ENCODE measurements at places on chromosomes 11 and 22.

DNA sequence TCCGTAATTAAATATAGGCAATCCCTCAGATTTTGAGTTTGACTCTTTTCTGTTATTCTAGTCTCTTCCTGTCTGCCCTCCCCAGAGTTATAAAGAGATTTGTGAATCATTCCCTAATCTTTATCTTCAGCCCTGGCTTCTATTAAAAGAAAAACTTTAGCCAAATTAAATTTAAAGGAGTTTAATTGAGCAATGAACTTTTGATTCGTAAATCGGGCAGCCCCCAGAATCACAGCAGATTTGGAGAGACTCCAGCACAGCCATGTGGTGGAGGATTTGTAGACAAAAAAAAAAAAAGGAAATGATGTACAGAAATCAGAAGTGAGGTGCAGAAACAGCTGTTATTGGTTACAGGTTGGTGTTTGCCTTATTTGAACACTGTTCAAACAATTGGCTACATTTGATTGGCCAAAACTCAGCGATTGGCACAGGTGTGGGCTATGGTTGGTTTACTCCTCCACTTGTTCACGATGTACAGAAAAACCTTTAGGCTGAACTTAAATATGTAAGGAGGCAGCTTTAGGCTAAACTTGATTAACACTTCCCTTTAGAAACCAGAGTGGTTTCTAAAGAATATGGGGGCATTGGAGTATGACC lies 2.3 kb upstream of the ALKBH8 start:
- DNase-seq, result no peak

DNA sequence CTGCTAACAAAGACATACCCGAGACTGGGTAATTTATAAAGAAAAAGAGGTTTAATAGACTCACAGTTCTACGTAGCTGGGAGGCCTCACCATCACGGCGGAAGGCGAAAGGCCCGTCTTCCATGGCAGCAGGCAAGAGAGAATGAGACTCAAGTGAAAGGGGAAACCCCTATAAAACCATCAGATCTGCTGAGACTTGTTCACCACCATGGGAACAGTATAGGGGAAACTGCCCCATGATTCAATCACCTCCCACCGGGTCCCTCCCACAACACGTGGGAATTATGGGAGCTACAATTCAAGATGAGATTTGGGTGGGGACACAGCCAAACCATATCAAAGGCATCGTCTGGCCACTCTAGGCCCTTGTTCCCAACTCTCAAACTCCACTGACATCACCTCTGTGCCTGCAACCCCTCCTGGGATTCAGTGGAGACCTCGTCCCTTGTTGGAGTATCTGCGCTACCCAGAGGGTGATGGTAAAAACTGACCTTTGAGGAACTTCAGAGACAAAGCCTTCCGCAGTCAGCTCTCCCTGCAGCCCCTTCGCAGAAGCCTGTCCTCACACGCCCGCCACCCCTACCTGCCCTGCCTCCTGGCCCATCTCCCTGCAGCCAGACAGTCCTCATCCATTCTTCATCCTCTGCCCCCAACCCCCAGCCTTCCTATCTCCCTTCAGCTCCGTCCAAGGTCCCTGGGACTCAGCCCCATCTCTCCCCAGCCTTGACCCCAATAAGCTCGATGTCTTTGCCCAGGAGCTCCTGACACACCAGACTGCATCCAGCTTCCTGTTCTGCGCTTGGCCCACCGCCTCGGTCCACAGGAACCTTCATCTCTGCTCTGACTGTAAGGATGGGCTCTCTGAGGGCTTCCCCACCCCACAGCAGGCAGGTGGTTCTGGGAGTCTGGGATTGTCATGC lies 15.8 kb downstream of the CCND1 start:
- no peak for DNase-seq

DNA sequence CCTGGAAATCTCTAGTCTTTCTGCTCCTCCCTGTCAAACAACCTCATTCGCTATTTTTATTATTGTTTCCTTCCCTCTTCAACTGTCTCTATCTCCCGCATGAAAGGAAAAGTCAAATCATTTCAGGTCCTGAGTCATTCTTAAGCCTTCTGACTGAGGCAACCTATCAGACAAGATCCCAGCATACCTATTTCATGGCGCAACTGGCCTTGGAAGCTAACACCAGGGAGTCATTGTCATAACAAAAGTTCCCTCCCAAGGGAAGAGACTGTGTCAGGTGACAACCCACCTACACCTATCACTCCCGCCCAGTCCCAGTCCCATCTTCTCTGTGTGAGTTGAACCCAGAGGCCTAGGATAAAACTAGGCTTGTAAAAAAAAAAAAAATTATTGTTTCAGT lies 10.2 kb upstream of the ARHGAP42 start:
- no peak for DNase-seq

DNA sequence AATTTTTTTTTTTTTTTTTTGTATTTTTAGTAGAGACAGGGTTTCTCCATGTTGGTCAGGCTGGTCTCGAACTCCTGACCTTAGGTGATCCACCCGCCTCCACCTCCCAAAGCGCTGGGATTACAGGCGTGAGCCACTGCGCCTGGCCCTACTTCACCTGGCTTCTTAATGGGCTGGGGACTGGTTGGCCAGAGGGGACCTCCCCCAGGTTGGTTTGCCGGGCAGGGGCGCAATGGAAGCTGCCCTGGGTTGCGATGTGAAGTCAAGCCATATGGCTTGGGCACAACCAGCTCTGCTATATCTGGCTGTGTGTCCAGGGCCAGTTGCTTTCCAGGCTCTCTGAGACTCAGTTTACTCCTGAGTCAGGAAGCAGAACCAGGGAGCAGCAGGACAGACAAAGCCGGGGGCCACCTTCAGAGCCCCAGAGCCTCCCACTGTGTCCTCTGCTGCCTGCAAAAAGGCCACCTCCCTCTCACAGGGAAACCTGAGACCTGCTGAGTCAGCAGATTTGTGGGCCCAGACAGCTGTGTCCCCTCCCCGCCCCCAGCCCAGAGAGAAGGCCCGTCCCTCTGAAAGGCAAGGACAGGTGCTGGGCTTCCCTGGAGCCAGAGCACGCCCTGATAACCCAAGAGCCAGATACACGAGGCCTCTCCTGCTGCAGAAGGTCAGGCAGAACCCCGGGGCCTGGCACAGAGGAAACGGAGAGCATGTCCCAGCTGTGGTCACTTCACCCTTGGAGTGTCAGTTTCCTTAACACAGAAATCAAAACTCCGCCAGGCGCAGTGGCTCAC lies 29.2 kb upstream of the DAGLA start:
- DNase-seq, result no peak

DNA sequence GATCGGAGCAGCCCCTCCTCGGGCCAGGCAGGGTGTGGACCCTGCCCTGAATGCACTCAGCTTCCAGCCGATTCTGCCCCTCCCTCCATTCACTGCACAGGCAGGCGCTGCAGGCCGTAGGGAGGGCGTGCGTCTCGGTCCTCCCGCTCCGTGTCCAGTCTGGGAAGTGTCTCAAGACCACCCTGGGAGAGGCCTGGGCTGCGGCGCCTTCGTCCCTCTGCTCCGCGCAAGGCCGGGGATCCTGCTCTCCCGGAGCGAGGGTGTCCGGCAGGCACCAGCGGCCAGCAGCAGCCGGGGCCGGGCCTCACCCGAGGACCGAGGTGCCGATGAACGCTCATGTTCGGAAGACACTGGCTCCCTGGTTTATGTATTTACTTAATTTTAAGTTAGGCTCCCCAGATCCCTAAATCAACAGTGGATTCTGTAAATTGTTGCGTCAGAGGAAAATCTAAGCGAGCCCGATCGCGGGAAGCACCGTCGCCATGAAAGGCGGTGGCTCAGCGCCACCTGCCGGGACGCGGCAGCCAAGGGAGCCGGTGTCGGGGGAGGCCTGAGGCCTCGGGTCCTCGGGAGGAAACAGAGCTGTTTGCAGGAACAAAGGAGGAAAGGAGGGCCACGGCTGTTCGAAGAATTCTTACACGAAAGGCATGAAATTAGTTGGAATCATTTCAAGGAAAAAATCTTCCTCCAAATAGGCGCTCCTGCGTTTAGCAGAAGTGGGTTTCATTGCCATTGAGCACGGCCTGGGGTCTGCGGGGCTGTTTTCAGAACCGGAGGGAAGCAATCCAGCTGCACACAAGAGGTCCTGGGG lies 195.3 kb downstream of the BRD1 start:
- DNase-seq, result no peak

DNA sequence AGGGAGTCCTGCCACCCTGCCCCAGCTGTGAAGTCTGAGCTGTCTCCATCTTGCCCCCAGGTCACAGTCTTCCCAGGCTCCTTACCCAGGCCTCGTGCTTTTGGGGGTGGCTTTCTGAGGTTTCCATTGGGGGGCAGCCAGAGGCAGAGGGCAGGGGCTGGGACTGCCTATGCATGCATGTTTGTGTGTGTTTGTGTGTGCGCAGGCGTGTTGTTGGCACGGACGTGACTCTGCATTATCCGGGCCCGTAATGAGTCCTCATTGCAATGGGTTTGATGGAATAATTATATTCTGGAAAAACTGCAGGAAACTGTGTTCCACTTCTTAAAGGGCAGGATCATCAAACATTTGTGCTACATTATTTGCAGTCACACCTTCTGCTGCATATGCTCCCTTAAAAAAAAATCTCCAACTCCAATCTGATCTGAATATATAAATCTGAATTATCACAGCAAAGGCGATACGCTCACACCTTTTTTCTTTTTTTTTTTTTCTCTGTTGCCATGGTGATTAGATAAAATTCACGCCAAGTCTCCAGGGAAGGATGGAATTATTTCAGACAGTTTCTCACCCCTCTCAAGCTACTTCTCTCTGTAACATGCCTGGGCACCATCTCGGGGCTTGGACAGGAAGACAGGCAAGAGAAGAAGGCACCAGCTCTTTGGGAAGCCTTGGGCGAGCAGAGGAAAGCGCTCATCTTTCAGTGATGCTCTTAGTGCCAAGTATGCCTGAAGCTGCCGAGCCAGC lies 45.9 kb downstream of the DSCAML1 start:
- no peak for DNase-seq

DNA sequence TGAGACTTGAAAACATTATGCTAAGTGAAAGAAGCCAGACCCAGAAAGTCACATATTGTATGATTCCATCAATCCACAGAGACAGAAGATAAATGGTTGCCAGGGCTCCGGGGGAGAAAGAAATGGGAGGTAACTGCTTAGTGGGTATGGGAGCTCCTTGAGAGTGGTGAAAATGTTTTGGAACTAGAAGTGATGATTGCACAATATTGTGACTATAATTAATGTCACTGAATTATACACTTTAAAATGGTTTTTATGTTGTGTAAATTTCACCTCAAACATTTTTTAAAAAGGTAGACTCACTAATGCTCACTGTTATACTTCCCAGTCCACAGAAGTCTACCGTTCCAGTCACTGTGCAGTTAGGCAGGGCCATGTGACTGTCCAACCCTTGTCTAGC lies 32.2 kb upstream of the AKIP1 start:
- no peak for DNase-seq

GRCh38 chr22:50445880-50446707 lies 28.7 kb downstream of the SBF1 start:
- DNase-seq, result no peak

DNA sequence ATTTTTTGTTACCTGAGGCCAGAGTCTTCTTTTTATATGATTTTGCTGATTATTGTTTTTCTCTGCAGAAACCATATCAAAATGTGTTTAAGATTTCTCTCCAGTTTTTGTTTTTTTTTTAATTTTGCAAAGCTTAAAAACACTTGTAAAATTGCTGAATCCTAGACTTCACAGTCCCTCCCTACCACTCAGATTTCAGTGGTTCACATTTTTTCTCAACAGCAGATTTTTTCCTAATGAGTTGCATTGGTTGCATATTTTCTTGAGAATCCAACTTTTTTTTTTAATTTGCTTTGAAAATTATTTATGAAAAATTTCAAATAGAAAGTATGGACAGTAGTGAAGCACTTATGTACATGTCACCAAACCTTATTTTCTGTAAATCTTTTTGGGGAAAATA lies 5.8 kb downstream of the ARL14EP start:
- no peak for DNase-seq

DNA sequence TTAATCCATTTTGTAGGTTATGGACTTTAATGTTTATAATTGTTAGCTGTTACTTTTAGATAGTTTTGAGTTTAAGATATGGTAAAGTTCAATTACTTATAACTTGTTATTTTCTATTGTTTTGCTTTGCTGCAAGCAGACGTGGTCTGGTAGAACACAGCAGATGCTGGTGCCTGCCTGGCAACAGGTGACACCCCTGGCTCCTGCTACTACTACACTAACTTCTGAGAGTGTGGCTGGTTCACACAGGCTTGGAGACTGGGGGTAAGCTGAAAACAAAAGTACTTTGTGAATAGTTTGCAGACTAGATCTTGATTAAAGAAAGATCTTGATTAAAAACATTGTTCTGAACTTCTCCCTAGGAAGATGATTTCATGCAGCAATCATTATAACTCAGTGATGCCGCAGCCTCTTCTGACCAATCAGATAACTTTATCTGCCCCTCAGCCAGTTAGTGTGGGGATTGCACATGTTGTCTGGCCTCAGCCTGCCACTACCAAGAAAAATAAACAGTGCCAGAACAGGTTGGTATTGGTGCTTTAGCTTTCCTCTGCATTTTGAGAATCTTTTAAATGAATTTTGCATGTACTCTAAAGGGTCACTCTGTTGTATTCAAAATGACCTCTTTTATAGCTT lies 90.4 kb downstream of the HIPK3 start:
- no peak for DNase-seq

DNA sequence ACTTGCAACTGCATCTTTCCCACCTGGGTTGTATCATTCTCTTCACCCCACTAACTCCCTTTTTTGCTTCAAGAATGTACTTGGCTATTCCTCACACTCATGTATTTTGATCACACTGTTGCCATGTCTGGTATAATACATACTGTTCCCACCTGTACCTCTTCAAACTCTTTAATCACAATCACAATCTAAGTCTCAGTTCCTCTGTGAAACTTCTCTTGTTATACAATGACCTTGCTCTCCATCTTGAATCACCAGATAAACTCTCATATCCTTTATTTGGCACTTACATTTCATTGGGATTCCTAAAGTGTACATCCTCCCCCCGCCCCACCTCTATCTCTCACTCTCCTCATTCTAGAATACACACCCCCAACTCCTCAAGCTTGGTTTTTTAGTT lies 516.0 kb upstream of the CHORDC1 start:
- no peak for DNase-seq

DNA sequence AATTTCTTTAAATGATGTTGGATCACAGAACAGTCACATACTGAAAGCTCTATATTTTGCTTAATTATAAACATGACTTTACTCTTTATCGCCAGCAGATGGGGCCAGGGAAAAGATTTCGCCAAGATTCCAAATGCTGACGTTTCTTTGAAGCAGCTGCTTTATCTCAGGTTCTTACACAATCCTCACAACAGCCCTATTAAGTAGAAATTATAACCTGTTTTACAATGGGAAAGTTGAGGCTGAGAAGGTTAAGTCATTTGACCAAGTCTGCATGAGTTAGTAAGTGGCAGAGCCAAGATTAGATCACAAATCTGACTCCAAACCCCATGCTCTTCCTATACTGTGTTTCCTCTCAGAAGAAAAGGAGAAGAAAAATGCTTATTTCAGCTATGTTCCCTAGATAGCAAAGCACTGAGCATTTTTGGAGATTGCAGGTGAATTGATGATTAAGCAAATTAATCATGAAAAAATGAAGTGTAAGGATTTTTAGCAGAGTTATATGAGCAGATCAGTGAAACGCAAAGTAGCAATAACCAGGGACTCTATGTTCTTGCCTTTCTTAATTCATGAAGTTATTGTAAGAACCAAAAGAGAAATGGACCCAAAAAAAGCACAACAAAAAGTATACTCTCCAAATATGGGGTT lies 79.0 kb downstream of the AASDHPPT start:
- no peak for DNase-seq

- no peak for DNase-seq
Measured at GRCh38 chr11:8809241-8809938, 101.6 kb upstream of the AKIP1 start.

All from activated CD8-positive, alpha-beta memory T cell treated with anti-CD3 and anti-CD28 coated beads for 1 hour (primary cell).